ENCODE measurements at places on chromosomes 5 and 9.

DNA sequence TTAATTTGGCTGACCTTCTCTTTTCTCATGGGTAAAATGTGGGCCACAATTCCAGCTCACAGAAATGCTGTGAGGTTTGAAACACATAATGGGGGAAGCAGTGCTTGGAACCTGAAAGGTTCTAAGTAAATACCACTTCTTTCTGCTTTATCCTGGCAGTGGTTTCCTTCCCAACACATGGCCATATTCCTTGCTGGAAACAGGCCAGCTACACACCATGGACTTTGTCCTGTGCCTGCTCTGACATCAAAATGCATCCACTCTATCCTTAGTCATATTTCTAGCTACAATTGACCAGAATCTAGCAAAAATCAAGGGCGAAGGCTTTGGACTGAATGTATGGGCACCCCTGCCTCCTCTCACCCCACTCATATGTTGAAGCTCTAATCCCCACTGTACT is 93.1 kb upstream of the TRPC7 start:
- no peak for DNase-seq

DNA sequence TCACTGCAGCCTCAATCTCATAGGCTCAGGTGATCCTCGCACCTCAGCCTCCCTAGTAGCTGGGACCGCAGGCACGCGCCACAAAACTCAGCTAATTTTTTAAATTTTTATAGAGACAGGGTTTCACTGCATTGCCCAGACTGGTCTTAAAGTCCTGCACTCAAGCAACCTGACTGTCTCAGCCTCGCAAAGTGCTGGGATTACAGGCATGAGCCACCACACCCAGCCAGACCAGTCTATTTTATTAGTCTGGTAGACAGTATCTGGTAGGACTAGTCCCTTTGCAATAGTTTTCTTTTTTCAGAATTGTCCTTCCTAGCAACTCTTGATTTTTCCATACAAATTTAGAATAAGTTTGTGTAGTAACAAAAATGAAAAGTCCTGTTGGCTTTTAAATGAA is 14.1 kb upstream of the GPR150 start:
- no peak for DNase-seq

DNA sequence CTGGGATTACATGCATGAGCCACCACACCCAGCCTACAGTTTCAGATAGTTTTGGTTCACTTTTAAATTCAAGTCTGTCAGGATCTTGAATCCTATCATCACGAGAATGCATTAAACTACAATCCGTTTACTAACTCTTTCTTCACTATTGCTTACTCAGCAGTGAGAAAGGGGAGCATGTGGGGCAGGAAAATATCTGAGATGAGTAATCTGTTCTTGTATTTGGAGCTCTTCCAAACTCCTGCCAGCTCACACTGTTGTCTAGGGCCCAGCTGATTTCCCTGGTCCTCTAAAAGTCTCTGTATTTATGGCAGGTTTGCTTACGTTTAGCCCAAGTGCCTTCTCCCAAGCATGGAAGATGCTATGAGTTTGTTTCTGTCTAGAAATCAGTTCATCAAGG is 152.2 kb downstream of the FGF18 start:
- no peak for DNase-seq

DNA sequence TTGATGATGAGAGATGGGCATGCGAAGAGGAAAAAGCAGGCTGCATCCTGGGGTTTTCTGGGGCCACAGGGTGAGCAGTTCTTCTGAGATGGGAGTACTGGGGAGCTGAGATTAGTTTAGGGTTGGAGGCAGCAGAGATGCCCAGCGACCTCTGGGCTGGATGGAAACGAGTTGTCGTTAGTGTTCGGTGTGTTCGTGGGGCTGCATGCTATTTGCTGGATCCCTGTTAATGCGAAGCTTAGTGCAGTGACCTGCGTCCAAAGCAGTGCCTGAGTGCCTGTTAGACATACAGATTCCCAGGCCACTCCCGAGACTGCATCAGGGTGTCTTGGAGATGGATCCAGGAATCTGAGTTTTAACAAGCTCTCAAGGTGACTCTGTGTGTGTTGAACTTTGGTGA is 201.3 kb downstream of the CACNA1B start:
- no peak for DNase-seq

GRCh38 chr9:109452761-109453160 is 45.3 kb downstream of the PTPN3 start:
- no peak for DNase-seq

- no peak for DNase-seq
Observed at GRCh38 chr9:3509926-3510325, 15.9 kb downstream of the RFX3 start.
